ENCODE measurements at places on chromosomes 12 and 14.

- DNase-seq: no peak
These were observed 95.0 kb downstream of the MED13L start for GRCh38 chr12:116182359-116183063.

GRCh38 chr12:64694130-64695040, 64.8 kb downstream of the GNS start:
- no peak for DNase-seq

DNA sequence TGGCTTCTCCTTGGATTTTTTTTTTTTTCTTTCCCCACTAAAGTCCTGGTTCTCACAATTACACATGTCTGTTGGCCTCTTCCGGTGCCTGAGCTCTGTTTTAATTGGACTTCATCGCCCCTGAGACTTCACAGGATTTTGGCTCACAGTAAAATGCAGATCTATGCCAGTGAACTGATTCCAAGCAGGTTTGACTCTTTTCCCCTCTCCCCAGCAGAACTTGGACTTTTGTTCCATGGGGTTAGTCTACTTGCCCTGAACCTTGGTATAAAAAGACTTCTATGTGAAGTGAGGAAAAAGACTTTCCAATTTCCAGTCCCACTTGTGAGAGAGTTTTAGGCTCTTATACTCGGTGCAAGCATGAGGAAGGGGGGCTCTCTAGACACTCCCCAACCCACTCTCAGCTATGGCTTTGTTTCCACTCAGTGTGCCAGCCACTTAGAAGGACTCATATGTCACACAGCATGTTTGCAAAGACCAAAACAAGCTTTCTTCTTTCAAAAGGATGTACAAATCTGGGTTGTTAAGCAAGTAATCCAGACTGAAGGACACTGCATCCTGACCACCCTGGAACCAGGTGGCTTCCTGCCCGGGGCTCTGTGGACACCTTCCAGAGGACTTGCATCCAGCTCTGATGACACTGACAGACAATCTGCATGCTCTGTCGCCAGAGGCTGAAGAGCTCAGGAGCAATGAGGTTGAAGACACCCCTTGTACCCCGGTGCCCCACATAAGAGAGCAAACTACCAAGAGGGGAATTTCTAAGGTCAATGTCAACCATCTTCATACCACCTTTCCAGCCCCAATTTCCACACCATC, 221.9 kb upstream of the EGLN3 start:
- no peak for DNase-seq

GRCh38 chr12:12693111-12693671, 2.8 kb downstream of the GPR19 start:
- no peak for DNase-seq

DNA sequence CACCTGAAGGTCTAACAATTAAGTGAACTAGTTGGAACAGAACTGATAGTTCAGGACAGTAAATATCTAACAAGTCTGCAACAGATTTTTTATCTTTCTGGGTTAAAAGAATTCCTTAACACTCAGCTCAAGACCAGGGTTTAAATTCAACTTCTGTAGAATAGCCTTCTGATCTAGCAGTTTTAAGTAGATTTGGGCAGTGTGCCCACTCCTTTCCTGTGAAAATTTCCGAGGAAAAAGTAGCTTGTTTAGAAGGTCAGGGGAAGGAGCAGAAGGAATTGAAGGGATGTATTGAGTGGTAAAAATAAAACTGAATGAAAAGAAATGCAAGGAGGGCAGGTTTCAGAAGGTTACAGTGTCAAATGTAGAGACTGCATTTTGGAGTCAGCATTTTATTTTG, 45.8 kb downstream of the ATL1 start:
- no peak for DNase-seq

DNA sequence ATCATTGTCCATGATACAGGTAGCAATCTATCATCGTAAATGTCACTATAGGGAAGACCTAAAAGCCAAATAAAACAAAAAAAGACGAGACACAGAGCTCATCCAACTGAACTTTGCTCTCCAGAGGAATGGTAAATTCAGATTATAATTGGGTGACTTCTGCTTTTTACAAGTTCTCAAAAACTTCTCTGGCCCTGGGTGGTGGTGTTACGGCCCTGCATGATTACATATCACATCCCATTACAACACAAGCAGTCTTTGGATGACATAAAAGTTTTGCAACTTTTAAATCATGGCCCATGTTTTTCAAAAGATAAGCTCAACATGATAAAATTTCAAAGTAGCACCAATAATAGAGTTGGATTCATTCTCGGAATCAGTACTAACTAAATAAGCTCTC, 299.6 kb downstream of the DIO2 start:
- no peak for DNase-seq

GRCh38 chr14:95237958-95238340, 80.6 kb upstream of the DICER1 start:
- DNase-seq: no peak

DNA sequence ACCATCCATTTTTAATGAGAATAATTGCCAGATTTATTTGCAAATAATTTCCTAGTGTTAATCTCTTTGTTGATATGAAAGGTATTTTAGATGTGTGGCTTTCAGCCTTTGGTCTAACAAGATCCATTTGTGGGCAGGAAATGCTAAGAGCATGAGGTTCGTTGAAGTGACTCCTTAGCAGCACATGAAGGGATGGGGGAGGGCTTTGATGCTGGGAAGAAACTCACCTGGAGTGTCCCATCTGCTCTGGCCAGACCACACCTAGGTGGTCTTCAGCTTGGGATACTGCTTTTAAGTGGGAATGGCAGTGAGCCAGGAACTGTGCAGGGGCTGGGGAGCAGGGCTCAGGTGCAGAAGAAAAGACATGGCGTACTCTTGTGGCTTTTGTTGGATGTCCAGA, 13.6 kb downstream of the SFSWAP start:
- no peak for DNase-seq

- DNase-seq: no peak
These were observed 9.4 kb downstream of the TMEM63C start for GRCh38 chr14:77190977-77191376.

DNA sequence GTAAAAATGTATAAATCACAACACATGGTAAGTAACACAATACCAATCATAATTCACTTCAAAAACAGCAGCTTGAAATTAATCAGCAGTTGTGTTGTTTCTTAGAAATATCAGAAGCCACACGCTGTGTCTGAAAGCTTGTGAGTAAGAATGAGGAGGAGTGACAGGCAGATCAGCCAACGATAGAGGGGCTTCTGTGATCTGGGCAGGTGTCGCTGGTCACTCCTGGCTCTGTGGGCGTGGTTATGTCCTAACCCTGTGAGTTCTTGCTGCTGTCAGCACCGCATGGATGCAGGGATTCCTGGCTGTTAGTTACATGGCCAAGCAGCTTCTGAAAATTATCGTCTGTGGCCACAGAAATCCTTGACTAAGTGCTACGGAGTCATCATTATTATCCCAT, 123.4 kb downstream of the SLC25A47 start:
- DNase-seq: no peak

DNA sequence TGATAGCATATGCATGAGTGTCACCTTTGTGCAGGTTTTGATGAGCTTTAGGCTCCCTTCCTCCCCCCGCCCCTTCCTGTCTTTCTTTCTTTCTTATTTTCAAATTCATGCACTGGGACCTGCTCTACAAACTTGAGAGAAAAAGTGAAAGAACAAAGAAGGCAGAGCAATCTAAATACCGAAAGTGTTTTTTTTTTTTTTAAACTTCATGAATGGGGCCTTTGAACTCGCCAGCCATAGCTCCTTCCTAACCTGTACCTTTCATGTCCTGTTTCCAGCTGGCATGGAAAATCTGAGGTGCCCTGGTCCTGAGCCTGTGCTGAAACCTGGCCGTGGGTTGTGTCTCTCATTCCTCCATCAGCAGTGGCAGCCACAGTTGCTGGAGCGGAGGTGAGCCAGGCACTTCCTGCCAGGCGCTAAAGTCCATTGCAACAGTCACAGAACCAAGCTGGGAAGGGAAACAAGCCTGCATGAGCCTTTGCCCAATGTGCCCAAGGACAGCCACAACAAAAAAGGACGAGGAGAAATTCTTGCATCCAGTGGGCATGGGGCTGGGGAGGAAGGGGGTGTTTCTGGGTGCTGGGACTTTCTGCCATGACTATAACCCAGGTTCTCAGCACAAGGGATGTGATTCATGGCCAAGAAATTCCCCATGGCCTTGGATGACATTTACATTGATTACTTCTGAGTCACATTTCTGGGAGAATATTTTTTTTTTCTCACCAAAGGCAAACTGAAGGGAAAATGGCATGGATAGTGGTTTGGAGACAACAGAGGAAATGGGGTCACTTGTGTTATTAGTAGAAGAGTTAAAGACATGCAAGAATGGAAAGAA, 102.7 kb downstream of the TMEM30B start:
- DNase-seq: no peak

- no peak for DNase-seq
These were observed 29.5 kb upstream of the TMPO start for GRCh38 chr12:98485792-98486340.

DNA sequence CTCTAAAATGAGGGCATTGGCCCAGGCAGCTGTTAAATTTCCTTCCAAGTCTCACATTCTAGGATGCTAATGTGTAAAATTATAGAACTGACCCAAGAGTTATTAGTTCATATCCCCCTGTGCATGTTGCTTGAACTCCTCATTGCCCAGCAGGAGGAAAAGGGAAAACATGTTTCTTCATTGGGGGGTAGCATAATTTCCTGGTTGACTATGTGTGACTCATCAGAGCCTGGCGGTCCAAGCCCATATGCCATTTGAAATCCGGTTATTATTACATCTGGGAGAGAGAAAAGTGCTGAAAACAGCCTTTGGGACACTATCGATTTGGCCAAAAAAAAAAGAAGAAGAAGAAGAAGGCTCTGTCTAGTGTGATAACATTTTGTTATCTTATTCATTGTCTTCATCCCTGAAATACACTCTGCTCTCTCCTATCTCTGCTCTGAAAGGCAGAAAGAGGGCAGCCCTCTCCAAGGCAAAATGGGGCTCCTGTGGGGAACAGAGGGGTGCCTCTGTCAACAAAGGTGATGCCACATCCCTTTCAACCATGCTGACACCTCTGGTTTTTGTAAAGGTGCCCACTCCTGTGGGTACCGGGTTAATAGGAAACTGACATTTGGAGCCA, 114.2 kb downstream of the DAD1 start:
- DNase-seq: no peak

DNA sequence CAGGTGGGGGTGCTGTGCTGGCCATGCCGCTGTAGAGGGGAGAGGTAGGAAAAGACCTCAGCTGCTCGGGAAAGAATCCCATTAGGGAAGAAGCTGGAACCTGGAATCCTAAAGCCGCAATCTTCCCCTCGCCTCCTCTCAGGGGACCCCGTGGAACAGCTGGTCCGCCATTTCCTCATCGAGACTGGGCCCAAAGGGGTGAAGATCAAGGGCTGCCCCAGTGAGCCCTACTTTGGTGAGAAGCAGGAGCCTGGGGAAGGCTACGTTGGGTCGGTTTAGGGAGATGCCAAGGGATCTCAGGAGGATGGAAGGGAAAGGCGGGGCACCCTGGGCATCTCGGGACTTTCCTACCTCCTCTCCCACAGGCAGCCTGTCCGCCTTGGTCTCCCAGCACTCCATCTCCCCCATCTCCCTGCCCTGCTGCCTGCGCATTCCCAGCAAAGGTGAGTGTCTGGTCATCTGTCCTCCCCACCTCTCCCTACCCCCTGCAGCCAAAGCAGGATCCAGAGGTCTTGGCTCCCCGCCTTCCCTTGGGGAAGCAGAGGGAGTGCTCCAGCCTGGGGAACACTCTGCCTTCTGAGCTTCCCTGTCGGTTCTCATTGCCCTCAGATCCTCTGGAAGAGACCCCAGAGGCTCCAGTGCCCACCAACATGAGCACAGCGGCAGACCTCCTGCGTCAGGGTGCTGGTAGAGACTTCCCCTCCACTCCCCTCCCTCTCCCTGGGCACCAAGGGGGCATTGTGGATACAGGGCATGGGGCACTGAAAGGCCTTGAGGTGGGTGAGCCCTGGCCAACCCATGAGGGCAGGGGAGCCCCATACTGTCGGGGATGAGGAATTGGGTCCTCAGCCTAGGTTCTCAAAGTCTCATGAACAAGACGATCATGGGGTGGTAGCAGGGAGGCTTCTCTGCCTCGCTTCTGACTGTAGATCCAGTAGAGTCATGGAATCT, 12.4 kb downstream of the TNS2 start:
- DNase-seq: no peak

GRCh38 chr12:120131116-120131515, 14.6 kb upstream of the RAB35 start:
- DNase-seq: no peak

DNA sequence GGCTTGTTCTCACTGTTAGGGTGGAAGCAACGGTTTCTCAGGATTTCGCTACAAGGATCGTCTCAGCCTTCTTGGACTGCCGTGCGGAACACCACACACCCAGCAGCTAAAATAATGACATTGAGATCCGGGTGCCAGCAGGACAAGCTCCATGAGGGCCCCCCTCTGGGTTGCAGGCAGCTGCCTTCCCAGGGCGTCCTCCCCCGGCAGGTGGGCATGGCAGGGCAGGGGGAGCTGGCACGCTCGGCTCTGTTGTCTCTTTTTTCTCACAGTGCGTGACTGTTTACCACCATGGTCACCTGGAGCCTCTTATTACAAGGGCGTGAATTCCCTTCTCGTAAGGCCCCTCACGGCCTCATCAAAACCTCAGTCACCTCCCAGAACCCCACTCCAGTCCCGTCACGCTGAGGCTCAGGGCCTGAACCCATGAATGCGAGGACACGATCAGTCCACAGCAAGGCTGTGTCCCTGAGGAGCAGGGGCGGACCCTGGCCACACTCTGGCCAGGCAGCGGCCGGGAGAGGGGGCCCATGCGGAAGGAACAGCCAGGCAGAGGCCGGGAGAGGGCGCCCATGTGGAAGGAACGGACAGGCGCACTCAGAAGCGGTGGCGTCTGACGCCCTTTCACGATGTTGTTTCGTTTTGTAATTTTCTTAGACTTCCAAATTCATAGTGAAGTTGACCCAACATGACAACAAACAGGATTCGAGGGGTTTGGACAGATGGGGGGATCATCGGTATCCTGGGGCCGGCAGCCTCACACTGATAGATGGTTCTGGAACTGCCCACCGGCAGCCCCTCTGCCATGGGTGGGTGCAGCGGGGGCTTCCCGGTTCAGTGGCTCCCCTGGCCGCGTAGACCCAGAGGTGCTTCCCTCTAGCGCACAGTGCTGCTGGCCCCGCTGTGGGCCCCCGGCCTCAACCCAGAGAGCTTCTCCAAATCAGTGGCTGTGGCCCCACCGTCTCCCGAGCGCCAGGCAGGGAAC, 10.0 kb downstream of the LRCOL1 start:
- DNase-seq: no peak

DNA sequence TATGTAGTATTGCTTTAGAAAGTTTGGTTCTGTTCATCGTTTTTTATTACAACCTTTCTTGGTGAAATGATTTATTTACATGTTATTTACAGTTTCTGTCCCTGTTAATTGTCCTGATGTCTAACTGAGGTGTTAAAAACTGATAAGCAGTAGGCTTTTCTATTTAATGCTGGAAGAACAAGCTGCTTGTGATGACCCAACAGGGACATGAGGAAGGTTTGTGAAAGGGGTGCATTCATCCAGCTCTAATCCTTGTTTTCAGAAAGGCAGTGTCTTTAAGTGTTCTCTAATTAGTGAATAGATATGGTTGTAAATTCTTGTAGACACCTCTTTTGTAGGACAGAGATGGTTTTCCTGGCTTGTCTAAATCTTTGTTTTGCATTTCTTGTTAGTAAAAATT, 191.4 kb downstream of the FOXA1 start:
- no peak for DNase-seq

GRCh38 chr14:31080056-31080455, 53.9 kb upstream of the STRN3 start:
- DNase-seq: no peak

Measured in activated T-cell treated with anti-CD3 and anti-CD28 coated beads for 1 hour (primary cell).